ENCODE measurements at places on chromosomes 4 and X.

GRCh38 chrX:41733939-41734338 lies 10.0 kb downstream of the GPR82 start:
- no peak for DNase-seq

DNA sequence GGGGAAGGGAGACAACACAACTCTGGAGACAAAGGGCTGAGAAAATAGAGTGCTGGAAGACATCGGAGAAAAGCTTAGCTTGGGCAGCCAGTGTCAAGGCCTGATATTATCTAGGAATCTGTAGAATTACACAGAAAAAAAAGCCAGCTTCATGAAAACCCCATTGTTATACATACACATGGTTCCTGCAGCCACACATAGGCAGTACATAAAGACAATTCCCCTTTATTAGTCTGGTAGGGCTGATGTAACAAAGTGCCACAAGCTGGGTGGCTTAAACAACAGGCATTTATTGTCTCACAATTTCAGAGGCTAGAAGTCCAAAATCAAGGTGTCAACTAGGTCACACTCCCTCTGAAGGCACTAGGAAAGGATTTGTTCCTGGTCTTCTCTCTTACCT lies 503.5 kb downstream of the MID1IP1 start:
- no peak for DNase-seq

DNA sequence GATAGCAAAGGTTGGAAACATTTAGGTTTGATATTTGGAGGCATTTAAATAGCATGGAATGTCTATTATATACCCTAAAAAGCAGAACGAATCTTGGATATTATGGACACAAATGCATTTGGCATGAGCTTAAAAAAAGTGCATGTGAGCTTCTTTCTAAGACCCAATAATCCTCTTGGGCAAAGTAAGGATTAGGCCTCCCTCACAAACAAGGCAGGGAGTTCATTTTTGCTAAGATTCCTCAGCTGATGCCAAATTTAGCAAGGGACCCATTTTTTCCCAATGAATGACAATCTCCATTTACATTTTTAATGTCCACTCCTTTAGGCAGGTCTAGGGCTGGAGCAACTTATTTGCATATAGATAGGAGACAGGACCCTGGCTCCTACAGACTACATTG lies 199.8 kb downstream of the SOWAHB start:
- DNase-seq = no peak

DNA sequence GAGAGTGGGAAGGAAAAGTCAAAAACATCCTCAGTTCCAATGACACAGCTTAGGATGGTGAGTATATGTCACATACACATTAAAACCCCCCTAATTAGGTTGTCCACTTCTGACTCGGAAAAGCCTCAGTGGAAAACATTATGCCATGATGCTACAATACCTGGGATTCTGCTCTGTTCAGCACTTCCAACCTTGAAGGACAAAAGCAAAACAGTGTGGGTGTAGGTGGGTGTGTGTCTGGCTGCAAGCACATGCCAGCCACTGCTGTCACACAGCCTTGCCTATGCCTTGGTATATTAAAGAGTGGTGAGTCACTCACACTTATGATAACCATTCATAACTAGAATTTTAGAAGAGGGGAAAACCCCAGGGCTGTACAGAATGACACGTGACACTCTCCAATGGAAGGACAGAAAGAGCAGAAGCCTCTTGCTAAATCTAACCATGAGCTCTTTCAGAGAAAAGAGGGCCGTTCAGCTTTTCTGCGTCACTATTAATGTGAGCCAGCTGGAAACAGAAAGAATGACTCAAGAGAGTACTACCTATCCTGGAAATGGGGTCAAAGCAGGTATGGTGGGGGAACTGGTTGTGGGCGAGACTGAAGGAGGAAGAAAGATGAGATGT lies 159.6 kb downstream of the TET2 start:
- DNase-seq = no peak

DNA sequence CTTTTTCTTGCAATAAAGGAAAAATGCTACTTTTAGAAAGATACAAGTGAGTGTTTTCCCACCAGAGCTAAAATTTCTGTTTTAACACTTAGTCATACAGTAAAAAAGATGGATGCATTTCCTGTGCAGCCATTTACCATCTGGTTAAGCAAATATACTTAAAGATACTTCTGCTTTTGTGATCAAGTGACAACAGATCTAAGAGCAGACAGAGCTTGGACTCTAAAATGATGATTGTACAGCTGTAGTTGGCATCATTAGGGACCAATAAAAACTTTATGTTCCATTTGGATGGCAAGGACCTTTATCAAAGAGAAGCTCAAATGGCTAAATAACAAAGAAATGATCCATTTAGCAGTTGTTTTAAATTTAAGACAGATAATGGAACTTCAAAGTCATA lies 270.8 kb downstream of the FSTL5 start:
- DNase-seq = no peak

DNA sequence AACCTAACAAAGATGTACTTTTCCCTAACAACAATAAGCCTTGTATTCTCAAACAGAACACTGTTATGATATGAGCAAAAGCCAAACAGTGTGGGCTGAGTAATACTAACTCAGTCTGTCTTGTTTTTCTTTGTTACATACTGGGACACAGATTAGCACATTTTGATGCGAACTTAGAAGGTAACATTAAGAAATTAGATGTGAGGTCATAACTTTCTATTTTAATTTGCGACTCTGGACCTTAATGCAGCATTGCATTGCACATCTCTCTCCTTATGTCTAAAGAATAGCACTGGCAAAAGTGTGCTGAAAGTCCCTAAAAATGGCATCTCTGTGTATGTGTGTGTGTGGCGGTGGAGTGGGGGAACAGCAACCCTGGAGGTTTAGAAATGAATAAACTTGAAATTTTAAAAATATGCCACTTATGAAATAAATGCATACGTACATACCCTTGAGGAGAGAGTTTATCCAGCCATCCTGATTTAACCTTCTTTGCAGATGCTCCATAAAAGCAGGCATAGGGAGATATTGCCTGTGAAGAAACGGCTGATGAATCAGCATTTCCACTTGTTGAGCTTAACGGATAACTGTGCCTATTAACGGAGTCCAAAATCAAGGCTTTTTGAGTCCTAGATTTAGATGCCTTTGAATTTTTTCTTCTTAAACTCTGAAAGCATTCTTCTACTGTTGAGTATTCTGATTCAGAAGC lies 34.2 kb downstream of the ARAP2 start:
- DNase-seq = no peak

DNA sequence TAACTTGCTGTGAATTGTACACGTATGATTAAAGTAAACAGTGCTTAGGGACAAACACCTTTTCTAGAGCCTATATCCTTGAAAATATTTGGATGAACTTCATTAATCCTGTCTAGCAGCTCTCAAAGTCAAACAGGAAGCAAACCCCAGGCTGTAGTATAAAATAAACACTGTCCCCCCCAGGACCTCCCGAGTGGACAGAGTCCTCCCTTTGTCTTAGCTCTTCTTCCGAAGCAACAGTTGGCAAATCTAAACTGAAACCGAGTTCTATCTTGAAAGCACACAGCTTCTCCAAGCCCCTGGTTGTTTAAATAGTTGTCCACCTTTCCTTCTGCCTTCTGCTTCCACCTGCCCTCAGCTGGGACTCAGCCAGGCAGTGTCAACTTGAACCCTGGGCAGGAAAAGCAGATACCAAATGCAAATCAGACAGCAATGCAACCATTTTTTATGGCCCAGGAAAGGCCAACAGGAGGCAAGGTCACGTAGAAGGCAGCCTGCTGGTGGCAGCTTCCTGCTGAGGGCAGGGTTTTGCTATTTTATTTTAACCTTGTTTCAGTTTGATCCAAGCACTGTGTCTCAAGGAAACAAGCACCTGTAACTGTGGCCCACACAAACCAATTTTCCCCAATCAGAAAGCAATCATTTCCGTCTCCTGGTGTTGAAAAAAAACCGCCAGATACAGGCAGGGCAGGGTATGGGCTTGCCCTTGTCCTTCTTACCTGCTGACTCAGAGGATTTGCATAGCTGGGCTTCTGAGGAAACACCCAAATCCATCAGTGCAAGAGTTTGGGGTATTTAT lies 110.3 kb upstream of the KIT start:
- no peak for DNase-seq

GRCh38 chr4:84231539-84232055 lies 267.5 kb downstream of the NKX6-1 start:
- no peak for DNase-seq

- peak; percentile 68 for DNase-seq
These were observed 4.2 kb downstream of the MID1 start for GRCh38 chrX:10615931-10616774.

DNA sequence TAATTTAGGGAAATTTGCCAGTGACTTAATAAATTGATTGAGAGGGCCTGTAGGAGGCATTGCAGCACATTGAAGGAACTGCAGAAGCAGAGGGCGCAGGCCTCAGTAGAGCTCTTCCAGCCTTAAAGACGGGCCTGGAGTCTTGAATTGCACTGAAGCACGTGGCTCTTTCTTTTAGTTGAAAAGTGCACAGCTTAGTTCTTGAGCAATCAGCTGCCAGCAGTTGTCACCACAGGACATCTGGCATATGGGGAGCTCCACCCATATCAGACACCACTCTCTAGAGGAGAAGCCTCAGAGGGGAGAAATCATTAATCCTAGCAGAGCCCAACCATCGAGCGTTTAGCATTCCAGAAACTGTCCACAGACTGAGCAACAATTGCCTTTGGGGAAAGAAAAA lies 16.0 kb upstream of the FGF16 start:
- peak; percentile 18 for DNase-seq

DNA sequence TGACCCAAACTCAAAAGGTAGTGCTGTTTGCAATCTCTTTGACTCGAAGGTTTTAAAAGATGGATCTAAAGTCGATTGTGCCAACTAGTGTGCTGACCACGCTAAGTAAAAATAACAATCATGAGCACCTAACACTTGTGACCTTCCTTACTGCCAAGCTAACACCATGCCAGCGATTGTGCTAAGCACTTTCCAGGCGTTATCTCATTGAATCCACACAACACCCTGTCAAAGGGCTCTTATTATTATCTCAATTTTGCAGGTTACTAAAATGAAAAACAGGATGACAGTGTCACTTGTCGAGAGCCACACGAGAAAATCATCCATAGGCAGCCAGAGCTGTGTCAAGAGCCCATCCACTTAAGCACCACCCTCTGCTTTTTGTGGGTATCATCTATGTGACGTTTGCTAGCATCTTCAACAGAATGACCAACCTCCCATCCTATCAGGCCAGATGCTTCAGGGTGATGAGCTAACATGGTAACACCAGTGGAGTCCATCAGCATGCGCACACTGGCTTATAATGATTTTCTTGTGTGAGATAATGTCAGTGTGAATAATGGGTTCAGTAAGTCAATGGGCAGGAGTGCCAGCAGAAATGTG lies 893 bp upstream of the GAB3 start:
- DNase-seq = no peak

- DNase-seq = no peak
These were observed 347.1 kb downstream of the IDS start for GRCh38 chrX:149157976-149158375.

- no peak for DNase-seq
These were observed 170.3 kb upstream of the PUDP start for GRCh38 chrX:7318241-7318640.

DNA sequence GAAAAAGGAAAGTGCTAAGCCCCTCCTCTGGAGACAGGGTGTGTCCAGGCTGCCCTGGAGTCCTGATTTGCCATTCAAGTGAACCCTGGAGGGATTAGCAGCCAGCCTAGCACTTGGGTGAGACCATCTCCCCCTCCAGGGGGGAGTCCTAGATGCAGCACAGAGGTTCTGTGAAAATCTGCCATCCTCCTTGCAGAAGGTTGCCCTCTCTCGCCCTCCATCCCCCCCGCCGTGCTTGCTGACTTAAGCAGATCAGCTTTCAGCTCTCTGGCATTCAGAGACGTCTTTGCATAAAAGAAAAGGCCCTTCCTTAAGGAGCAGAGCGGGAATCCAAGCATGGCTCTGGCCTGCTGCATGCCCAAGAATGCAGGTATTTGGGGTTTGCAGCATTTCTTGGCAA lies 102.1 kb upstream of the SCML1 start:
- peak; percentile 83 for DNase-seq

GRCh38 chr4:55468724-55469123 lies 73.0 kb downstream of the TMEM165 start:
- DNase-seq = no peak

GRCh38 chr4:6472387-6473263 lies at the start of gene PPP2R2C:
TSS of gene PPP2R2C (minus strand) at chr4:6472614. CDS start at chr4:6472229, 385 bp downstream.
- DNase-seq = peak; percentile 62

DNA sequence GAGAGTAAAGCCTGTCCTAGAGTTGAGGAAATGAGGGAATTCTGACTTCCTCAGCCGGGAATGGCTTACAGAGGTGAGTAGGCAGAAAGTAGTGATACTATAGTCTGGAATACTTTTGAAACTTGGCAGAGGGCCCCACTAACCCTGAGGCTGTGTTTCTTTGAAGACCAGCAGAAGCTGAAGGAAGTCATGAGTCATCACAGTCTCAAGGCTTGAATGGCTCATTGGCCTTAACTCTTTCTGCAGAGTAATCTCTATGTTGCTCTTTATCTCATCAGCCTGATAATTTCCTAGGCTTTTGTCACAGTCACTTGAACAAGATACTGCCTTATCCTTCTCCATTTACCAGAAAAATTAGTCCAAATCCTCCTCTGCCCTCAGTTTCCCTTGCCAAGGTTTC lies 80.8 kb downstream of the ANKRD50 start:
- DNase-seq = no peak

GRCh38 chrX:122026665-122027064 lies 979.3 kb downstream of the GLUD2 start:
- DNase-seq = no peak

- DNase-seq = no peak
These were observed 207.4 kb downstream of the TMA16 start for GRCh38 chr4:163701916-163702315.

- peak; percentile 87 for DNase-seq
These were observed 8.6 kb downstream of the FAM200B start for GRCh38 chr4:15690020-15690809.

DNA sequence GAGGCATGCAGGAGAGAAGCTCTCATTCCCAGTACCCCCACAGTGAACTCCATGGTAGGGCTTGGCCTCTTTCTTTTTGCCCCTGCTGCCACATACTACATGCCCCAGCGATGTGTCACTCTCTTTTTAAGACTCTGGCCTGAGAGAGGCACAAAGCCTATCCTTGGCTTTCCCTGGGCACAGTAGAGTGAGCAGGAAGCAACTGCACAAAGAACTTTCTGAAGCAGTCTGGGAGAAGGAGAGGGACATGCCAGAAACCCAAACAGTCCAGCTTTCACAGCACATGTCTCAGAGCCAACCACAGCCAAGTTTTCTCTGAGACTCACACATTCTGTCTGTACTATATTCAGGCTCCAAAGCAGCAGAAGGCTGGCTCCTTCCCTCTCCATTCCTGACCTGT lies 7.9 kb upstream of the NALF2 start:
- DNase-seq = no peak

- no peak for DNase-seq
These were observed 108.6 kb downstream of the PPP3CA start for GRCh38 chr4:101238706-101239105.
